Neural crest cell (in vitro differentiated cells): ENCODE measurements at places on chromosomes 6 and 20. TPM values are rescaled to one million over a fixed set of nuclear protein-coding genes. Genes with fewer than 3 reads are reported as not detected.
A peak's percentile ranks its signal among the peaks of the same experiment; 100 is the strongest.

GRCh38 chr20:33811776-33812151, 616 bp downstream of the CHMP4B start:
- no peak for DNase-seq
- no peaks in the 10 kb centered on the region for H3K27me3 ChIP-seq
- H3K4me3 ChIP-seq, result peak overlapping the region; percentile 94
- H3K36me3 ChIP-seq, result no peaks in the 10 kb centered on the region

DEFB119 gene
- total RNA-seq, result not detected in 2 replicates

GRCh38 chr6:108777536-108777935, 70.7 kb upstream of the ARMC2 start:
- peaks cover 29% of the 10 kb centered on the region for H3K27me3 ChIP-seq
- no peak for DNase-seq
- no peaks in the 10 kb centered on the region for H3K36me3 ChIP-seq
- H3K4me1 ChIP-seq, result peaks cover 14% of the 10 kb centered on the region

ZNF133 gene
- total RNA-seq, result 12.6 and 16.1 TPM in 2 replicates

DNA sequence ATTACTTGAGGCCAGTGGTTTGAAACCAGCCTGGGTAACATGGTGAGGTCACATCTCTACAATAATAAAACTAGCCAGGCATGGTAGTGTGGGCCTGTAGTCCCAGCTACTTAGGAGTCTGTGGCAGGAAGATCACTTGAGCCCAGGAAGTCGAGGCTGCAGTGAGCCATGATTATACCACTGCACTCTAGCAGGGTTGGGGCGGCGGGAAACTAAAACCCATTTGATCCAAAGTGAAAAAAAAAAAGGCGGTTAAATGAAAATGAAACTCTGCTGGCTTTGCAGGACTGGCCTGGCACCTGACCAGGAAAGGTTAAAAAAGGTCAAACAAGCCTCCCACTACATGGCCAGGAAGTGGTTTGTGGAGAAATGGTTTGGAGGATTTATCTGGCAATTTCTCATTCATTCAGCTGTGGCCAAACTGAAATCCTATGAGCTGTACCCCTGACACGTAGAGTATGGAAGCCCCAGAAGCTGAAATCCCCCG, 36.6 kb downstream of the MTRES1 start:
- H3K36me3 ChIP-seq, result peaks cover 7% of the 10 kb centered on the region
- H3K4me1 ChIP-seq, result no peaks in the 10 kb centered on the region
- DNase-seq, result no peak
- no peak overlapping the region for H3K27ac ChIP-seq
- no peak overlapping the region for H3K4me3 ChIP-seq
- peaks cover 3% of the 10 kb centered on the region for H3K27me3 ChIP-seq
